Dorsolateral prefrontal cortex (tissue), 122 donors: ENCODE measurements at places on chromosomes 6 and 20.

DNA sequence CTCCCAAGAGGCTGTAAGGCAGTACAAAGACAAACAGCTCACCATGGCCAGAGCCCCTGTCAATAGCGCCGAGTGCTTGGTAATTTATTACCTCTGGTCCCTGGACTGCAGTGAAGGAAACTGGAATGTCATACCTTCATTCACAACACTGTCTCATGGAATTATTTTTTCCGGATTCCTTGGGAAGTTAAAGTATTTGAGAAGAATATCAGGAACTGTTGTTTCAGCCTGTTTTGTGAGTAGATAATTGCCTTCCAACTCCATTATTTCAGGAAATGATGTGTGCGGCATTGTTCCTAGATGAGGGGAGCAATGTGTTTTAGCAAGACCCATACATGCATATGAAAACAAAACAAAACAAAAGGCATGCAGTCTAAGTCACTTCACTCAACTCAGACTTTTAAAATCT, 64.0 kb downstream of the BLOC1S5 start:
- no peak for DNase-seq

DNA sequence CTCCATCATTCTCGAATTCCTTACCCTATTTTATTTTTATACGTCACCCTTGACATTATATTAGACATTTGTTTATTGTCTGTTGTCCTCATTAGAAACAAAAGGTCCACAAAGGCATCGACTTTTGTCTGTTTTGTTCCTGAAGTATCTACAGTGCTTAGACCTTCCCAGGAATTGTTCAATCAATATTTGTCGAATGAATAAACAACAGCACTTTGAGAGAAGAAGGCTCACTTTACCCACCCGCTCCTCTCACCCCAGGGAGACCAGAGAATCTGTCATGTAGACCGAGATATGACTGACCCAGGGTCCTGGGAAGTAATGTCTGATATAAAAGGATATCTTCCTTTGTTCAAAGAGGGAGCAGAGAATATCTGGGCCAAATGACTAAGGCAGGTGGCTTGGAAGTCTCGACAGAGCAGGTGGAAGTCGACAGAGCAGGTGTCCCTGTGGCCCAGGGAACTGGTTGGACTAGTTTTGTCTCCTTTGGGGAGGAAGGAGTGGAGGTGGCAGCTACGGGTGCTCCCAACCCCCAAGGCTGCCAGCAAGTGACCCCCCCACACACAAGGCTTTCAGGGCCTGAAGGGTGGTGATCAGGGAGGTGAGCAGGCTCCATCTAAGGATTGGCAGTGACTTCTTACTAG, 14.8 kb upstream of the CHMP4B start:
- DNase-seq: no peak

DNA sequence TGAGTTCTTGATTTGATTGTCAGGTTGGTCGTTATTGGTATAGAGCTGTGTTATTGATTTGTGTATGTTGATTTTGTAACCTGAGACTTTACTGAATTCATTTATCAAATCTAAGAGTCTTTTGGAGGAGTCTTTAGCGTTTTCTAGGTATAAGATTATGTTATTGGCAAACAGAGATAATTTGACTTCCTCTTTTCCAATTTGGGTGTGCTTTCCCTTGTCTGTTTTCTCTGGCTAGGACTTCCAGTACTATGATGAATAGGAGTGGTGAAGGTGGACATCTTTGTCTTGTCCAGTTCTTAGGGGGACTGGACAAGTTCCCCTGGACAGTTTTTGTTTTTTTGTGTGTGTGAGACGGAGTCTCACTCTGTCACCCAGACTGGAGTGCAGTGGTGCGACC, 17.4 kb downstream of the HLA-DOA start:
- DNase-seq: no peak

DNA sequence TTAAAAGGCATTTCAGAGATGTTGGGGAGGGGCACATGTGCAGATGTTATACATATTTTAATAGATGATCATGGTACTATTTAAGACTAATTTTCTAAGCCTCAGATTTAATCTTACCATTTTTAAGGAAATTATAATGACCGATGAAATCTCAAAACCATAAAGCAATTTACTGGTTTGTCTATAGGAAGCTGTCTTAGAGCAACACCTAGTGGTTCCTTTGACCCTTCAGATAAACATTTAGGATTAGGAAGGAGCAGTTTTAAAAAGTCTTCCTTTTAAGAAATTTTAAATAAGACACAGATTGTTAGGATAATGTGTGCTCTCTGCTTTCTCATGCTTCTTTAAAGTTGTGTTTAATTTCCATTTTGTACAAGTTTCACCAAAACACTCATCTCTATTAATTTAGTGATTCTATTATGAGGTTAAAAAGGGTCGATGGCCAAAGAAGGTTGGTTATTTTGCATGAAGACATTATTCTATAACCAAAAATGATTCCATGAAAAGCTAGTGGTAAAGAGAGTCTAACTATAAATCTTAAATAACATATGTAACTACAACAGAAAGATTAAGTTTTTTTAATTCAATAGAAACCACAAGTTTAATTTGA, 376.4 kb downstream of the HACE1 start:
- DNase-seq: no peak

DNA sequence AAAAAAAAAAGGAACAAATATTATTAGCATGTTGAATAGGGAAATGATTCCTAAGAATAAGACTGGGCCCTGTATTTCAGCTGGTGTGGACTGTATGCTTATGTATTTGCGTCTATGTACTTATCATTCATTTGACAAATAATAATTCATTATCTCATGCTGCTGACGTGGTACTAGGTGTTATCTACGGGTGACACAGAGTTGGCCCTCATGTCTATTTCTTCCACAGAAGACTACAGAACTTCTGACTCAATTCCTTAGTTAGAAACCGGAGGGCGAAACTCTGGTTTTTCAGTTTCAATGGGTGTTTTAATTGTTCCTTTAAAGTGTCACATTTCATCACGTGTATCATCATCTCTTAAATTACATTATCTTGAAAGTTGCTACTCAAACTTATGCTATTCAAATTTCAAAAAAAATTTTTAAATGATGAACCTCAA, 305.9 kb downstream of the CLIC5 start:
- no peak for DNase-seq

DNA sequence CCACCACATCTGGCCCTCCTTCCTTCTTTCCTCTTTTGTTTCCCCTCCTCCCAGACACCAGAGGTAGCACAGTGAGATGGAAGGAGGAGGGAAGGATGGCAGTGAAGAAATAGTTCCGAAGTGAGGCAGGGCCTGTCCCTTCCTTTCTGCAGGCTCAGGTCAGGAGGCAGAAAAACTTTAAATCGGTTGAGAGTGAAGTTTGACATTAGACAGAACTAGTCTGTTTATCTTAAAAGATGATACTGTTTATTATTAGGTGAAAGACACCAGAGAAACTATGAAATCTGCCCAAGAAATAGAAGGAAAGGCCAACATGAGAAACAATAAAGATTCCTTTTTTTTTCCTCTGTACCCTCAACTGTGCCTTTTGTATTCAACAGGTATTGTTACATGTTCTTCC, 670.3 kb downstream of the UTRN start:
- no peak for DNase-seq
